ENCODE measurements at places on chromosomes 4 and X.
A peak's percentile ranks its signal among the peaks of the same experiment; 100 is the strongest.

GRCh38 chrX:30589146-30589888 lies 11.8 kb upstream of the TASL start:
- no peak for DNase-seq

GRCh38 chrX:38638952-38639529 lies 77.7 kb downstream of the TSPAN7 start:
- DNase-seq, result no peak

DNA sequence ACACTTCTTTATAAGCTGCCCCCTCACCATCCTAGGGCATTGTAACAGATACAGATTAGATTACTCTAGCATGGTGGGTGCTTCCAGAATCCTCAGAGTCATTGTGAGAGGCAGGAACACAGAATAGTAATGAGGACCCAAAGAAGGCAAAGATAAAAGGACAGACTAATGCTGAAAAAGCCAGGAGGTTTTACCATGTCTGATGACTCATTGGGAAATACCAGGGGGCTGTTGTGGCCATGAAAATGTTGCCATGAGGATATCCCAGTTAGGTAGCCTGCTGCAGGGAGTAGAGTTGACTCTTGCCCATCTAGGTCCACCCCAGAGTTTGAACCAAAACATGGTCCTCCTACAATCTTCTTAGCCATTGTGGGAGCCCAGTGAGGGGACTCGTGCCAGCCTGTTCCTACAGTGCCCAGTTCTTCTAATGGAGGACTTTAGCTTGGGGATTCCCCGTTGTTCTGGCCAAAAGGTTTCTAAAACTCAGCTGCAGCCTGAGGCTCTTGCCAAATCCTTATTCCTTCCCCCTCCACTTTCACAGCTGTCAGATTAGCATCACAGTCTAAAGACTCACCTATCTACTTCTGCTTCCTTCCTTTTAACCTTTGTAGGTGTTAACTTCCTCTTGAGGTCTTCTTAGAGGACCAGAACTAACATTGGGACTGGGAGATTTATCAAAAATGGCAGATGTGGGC lies 586.0 kb upstream of the AADAT start:
- DNase-seq, result no peak

- DNase-seq, result no peak
These were observed 104.2 kb upstream of the MSX1 start for GRCh38 chr4:4755306-4755705.

GRCh38 chr4:37322122-37322521 lies 77.6 kb downstream of the NWD2 start:
- DNase-seq, result no peak

GRCh38 chrX:155673338-155673737 lies 60.6 kb upstream of the TMLHE start:
- DNase-seq, result no peak

GRCh38 chr4:76726176-76726575 lies 171.8 kb downstream of the SOWAHB start:
- DNase-seq, result no peak

DNA sequence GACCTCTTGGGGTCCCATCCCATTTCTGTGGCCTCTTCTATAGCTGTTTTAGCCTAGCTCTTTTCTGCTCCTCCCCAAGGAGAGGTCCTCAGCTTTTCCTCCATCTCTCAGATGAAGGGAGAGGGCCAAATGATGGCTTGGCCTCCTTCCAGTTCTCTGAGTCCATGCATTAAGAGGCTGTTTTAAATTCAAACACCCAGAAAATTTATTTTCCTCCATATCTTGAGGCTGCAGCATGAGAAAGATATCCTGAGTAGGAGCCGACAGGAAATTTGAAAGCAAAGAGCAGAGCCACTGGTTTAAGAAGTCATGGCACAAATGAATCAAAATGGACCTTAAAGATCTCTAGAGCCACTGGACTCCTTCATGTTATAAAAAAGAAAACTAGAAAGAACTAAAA lies 558.8 kb downstream of the MID1IP1 start:
- DNase-seq, result no peak

DNA sequence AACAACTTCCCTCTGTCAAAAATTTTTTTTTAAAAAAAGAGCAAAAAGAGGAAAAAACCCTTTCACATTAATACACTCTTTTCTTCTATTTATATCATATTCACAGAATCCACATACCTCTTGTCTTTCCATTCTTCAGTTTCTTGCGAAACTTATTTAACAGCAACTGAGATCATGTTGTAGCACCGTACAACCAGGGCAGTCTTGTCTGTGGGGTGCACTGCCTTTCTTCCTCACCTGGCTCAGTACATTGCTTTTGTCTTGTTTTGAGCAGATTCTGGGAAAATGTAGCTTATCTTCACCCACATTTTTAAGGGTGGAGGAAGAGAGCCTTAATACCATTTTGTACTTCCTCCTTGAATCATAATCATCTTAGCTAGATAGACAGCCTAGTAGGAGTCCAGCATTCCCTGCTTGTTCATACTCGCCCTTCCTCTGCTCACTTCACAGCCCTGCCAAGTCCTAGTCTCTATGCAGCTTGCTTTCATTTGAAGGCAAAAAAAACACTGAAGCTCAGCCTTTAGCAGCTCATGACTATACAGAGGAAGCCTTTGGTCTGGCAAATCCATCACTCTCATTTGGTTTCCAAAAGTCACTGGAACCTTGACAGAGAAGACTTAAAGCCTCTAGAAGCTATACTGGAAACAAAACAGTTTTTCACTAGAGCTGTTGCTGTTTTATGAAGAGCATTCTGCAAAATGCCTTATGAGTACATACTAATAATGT lies 140.6 kb upstream of the BANK1 start:
- no peak for DNase-seq

DNA sequence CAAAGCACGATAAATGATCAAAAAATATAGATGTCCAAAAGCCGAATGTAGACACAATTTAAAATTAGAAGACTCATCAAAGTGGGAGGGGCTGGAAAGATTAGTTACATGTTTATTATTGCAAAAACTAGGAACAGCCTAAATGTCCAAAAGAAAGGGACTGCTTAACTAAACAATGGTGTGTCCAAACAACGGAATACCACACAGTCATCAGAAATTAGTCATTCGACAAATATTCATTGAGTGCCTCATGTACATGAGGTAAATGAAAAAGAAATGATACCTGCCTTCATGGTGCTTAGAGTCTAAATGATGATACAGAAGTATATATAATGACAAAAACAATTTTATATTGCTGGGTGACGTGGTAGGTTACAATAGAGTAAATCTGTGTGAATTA lies 139.7 kb downstream of the MAML3 start:
- DNase-seq, result no peak

- no peak for DNase-seq
These were observed 193.9 kb downstream of the ANAPC10 start for GRCh38 chr4:144903953-144904711.

DNA sequence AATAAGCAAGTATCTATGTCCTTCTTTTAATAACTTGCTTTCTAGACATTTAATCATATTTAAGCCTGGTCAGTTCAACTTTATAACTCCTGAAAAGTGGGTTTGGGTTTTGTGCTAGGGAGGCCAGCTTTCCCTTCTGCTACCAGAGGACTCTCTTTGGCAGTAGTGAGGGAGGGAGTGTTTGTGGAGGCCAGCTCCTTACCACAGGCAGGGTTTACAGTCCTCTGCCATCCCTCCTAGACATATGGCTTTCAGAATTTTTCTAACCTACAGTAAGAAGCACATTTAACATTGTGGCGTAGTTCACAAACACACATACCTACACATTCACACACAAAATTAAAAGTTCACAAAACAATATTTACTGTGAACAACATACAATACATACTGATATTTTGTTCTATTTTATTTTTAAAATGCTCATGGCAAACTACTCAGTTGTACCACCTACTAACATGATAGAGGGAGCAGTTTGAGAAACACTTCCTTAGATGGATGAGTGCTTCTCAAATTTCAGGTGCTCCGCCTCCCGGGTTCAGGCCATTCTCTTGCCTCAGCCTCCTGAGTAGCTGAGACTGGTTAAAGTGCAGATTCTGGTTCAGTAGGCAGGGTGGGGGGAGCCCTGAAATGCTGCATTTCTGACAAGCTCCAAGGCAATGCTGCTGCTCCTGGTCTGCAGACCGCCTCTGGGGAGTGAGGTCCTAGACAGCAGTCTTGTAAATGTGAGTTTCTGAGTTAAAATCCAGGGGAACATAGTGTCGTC lies 86.7 kb downstream of the PTTG2 start:
- DNase-seq, result no peak

GRCh38 chr4:186852964-186853391 lies 129.3 kb upstream of the FAT1 start:
- no peak for DNase-seq

DNA sequence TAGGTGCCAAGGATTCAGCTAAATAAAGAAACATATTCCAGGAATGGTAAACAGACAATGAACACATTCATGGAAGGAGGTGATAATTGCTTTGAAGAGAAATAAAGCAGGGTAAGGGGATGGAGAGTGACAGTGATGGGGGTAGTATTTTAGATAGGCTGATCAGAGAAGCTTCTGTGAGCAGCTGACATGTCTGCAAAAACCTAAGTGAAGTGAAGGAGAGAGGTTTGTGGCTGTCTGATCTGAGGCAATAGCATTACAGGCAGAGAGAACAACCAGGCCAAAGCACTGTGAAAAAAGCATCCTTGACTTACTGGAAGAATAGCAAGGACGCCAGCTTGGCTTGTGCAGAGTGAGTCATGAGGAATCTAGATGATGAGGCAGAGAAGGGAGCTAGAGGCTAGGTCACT lies 271.9 kb upstream of the GATB start:
- DNase-seq, result no peak

- no peak for DNase-seq
These were observed 84.6 kb upstream of the DHX15 start for GRCh38 chr4:24668956-24669355.

- no peak for DNase-seq
These were observed at the start of gene IRAK1 for GRCh38 chrX:154019633-154020528. Gene IRAK1 (minus strand): TSS chrX:154019902. CDS start chrX:154019812, 90 bp downstream.

DNA sequence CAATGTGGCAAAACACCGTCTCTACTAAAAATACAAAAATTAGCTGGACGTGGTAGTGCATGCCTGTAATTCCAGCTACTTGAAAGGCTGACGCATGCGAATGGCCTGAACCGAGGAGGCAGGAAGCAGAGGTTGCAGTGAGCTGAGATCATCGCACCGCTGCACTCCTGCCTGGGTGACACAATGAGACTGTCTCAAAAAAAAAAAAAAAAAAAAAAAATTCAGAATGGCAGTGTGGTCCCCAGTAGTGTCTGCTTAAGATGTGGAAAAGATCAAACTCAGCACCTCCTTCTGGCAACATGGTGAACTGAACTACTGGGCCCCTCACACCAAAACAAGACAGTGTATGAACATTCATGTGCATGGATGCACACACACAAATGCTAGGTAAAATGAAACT lies 32.2 kb downstream of the SMS start:
- DNase-seq, result no peak

DNA sequence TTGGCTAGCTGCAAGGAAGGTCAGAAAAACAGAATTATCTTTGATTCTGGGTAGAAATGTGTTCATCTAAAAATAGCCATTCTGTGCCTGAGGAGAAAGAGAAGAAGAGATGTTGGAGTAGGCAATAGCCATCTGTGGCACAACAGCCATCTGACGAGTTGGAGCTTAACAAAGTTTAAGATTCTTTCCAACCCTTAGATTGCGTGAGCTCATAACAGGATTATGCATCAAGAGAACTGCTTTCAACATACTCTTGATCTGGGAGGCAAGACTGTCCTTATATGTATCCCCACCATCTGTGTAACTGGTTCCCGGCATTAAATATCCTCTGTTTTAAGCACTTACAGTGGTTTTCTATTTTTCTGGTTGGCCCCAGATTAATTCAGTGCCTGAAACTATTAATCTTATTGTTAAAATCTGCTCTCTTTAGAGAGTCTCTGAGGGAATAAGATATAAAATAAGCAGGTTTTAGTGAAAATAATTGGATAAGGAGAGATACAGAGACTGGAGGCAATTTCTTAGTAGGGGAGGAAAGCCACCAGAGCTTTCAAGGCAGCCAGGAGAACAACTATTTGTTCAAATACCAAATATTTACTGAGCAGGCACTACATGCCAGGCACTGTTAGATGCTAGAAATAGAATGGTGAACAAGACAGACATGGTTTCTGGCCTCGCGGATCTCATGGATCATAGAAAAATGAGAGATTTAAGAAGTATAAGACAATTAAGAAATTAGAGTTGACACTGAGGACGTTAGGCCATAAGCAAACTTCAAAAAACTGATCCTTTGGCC lies 398.0 kb downstream of the SMARCA1 start:
- DNase-seq, result no peak

GRCh38 chr4:180099957-180100356 lies 2143.2 kb upstream of the TENM3 start:
- DNase-seq, result no peak

- DNase-seq, result no peak
These were observed 44.9 kb upstream of the SLC25A31 start for GRCh38 chr4:127685292-127685691.

- no peak for DNase-seq
These were observed 16.0 kb upstream of the LSM6 start for GRCh38 chr4:146159384-146160058.

GRCh38 chr4:141636082-141636770 lies at the start of gene IL15:
Gene IL15 (plus strand): TSS chr4:141636583. CDS start chr4:141719465, 82,882 bp downstream.
- DNase-seq, result peak; percentile 43

DNA sequence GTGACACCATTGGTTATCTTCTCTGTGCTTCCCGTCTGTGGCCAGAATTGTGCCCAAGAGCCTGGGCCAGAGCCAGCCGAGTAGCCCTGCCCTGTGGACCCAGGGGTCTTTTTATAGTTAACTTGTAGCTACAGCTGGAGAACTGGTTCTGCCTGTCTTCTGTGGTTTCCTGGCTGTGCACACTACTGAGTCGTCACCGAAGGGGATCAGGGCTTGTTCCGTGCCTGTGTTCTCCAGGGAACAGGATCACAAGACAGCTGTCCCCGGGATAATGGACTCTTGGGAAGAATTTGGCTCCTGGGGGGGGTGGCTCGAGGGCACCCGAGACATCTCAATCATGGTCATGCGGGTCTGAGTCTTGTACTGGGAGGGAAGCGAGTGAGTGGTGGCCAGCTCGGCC lies 22.1 kb upstream of the OPN1LW start:
- no peak for DNase-seq

DNA sequence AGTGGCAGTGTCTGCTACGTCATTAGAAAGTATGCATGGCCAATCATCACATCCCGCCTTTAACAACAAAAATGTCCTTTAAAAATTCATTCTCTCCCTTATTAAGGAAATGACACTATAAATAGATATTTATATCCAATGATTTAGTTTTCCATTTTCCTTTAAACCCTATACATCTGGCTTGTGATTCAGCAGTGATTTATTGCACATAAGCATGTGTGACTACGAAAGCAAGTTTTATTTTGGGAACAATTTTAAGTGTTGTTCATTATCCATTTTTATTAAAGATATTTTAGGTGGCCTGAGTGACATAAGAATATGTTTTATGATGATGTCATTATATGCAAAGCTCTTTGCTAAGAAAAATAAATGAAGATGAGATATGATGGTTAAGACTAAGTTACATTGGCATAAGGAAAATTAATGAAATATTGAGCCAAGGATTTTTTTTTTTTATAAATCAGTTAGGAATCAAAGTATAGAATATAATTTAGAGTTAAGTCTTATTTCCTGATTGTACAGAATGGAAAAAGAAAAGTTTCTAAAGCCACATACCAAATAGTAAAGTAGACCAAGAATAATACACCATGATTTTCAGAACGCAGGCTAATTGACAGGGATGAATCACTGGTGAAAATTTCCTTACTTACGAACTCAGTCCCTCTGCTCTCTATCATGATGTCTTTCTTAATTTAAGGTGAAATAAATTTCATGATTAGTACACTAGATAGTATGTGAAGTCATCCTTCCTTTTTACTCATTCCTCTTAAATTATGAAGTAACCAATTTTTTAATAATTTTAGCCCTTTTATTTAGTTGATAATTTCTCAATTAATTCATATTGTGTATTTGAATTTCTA lies 822.4 kb downstream of the FAT4 start:
- no peak for DNase-seq

- DNase-seq, result no peak
These were observed 128.8 kb downstream of the COMMD8 start for GRCh38 chr4:47334652-47335051.

All from SW 1271 (cell line).